ENCODE measurements at places on chromosomes 3 and 15.

GRCh38 chr15:96340598-96341512 lies 10.4 kb downstream of the NR2F2 start:
- no peak for DNase-seq

DNA sequence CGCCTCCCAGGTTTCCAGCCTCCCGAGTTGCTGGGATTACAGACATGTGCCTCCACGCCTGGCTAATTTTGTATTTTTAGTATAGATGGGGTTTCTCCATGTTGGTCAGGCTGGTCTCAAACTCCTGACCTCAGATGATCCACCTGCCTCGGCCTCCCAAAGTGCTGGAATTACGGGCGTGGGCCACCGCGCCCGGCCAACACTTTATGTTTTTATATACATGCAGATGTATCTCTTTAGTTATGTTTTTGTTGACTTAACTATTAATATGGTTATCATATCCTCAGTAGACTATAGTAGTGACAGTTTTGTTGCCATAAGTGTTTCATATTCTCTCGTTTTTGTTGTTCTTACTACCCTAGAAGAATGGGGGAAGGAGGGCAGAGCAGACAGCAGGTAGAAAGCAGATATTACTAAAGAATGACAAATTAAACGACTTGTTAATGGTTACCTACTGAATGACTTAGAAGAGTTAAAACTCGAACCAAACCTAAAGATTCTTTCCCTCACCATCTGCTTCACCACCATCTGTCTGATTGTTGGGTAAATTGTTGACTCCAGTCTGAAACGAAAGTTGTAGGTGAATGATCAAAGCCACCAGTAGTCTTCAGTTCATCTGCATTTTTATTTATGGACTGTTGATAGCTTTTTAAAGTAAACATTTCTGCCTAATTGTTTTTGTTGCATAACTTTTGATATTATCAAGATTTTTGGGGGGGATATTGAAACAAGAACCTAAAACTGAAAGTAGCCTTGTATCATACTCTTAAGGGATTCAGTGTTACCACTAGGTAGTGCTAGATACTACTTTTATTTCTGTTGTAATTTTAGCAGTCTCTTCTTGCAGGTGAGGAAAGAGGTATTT lies 89.3 kb downstream of the RASA2 start:
- peak; percentile 13 for DNase-seq

GRCh38 chr15:42385206-42385979 lies 26.1 kb downstream of the CAPN3 start:
- DNase-seq, result no peak

- no peak for DNase-seq
Measured at GRCh38 chr3:177615015-177615414, 417.7 kb upstream of the TBL1XR1 start.

- DNase-seq, result no peak
Measured at GRCh38 chr3:70392227-70392626, 79.8 kb upstream of the MDFIC2 start.

DNA sequence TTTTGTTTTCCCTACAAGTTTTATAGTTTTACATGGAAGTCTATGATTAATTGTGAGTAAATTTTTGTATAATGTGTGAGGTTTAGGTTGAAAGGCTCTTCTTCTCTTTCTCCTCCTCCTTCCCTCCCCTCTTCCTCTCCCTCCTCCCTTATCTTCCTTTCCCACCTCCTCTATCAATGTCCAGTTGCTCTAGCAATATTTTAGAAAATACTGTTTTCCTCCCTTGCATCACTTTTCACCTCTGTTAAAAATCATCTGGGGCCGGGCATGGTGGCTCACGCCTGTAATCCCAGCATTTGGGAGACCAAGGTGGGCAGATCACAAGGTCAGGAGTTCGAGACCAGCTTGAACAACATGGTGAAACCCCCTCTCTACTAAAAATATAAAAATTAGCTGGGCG lies 119.4 kb downstream of the FNDC3B start:
- DNase-seq, result no peak

GRCh38 chr3:44993471-44994205 lies 17.6 kb downstream of the EXOSC7 start:
- no peak for DNase-seq

DNA sequence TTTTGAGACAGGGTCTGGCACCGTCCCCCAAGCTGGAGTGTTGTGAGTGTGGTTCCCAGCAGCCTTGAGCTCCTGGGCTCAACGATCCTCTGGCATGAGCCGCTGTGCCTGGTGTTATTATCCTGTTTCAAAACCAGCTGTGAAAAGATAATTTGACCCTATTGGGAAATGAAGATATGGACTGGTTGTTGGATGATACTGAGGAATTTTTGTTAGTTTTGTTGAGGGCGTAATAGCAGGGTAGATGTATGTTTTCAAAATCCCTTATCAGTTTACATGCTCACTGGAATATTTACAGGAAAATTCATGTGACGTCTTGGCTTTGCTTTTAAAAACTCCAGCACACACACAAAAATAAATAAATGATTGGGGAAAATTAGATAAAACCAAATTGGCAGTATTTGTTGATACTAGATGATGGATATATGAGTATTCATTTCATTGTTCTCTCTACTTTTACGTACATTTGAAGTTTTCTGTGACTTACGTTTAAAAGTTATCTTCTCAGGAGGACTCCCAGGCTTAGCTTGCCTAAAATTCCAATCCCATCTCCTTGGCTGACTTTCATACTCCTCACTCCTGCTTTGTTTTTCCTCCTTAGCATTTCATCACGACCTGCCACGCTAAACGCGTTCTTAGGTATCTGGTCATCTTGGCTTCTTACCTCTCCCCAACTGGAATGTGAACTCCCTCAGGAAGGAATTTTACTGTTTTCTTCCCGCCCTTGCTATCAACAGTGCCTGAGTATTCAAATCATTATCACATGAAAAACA lies 56.8 kb upstream of the TFRC start:
- no peak for DNase-seq

GRCh38 chr3:72034986-72035385 lies 250.0 kb upstream of the PROK2 start:
- DNase-seq, result no peak

DNA sequence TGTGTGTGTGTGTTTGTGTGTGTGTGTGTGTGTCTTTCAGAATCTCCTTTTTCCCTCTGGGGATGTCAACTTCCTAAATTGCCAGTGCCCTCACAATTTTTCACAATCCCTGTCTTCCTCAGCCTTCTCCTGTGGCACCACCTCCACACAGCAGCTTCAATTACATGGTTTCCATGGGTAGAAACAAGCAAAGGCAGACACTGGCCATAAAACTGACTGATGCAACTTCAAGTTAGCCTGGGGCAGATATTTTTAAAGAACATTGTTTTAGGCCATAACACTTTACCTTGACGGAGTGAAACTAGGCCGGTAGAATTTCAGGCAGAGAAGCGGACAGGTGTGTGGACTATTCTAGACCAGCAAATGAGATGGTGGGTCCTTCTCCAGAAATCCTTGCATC lies 405.8 kb upstream of the SUCLG2 start:
- DNase-seq, result no peak

DNA sequence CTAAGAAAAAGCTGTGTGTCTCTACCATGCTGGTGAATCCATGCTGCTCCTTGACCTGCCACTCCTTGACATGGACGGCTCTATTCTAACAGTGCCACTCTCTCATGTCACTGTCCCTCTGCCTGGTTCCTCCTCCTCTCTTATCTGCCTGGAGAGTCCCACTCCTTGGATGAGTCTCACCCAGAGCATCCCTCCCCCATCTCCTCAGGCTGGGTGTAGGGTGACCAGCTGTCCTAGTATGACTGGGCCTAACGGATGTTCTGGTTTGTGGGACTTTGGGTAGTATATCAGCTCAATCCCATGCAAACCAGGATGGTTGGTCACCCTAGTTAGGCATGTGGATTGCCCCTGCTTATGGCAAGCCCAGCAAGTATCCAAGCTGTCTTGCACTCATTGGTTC lies 54.3 kb downstream of the LIPC start:
- no peak for DNase-seq

GRCh38 chr3:23800731-23801130 lies 5.0 kb upstream of the UBE2E1 start:
- DNase-seq, result no peak

DNA sequence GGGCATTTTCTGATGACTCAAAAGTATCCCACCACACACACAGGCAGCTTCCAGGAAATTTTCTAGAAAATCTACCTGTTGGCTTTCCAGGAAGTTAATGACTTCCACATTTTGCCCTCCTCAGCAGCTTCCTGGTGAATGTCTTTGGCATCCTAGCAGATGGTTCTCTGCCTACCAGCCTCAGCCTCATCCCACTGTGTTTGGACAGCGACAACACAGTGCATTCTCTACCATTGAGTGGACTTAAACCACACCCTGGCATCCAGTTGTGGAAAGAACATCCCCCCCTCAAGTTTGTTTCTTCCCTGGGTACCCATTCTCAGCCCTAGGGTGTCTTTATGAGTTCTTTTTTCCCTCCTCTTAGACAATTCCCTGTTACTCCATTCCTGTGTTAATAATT lies 50.8 kb upstream of the GADL1 start:
- DNase-seq, result no peak

- no peak for DNase-seq
Measured at GRCh38 chr3:71168880-71169411, 414.6 kb downstream of the FOXP1 start.

GRCh38 chr15:63448266-63448665 lies 56.1 kb upstream of the USP3 start:
- no peak for DNase-seq

DNA sequence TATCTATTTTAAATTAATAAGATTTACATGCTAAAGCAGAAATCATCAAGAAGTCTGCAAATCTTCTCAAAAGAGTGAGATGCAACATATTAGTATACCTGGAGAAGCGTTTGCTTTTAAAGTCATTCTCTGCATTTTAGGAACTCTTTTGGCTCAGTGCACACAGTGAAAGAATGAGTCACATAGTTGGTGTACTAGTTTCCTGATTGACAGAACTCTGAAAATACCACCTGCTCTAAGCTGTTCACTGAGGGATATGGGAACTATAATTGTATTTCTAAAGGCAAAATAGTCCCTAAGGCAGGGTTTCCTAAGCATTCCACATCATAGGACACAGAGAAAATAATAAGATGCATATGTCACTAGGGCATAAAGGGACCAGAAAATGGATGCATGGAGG lies 838.5 kb downstream of the DIPK2A start:
- DNase-seq, result no peak

All from T-helper 1 cell (primary cell).